Kasumi-1 (cell line): ENCODE measurements at places on chromosomes 4 and X.
A peak's percentile ranks its signal among the peaks of the same experiment; 100 is the strongest.

DNA sequence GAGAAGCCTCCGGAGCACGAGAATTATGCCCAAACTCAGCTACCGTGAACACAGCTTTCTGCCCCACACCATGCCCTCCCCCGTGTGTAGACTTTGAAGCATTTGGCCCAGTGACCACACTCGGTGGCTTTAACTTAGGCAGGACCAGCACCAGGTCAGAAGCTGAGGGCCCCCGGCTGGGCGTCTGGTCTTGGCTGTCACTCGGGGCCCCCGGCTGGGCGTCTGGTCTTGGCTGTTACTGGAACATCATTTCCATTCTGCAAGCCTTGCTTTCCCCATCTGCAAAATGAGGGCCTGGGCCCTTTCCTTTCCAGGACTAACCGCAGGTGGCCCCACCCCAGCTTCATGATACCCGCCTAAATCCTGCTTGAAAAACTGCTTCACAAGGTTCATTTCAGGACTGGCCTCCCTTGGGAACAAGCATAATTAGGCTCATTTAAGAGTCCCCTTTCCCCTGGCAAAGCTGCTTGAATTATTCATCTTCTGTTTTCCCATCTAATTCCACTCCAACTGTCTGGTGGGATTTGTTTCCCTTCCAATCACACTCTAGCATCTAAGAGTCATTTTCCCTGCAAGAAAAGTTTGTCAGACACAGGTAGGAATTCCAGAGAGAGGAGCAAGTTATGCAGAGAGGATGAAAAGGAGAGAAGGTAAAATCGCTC, 82.5 kb downstream of the WFS1 start:
- DNase-seq = no peak

DNA sequence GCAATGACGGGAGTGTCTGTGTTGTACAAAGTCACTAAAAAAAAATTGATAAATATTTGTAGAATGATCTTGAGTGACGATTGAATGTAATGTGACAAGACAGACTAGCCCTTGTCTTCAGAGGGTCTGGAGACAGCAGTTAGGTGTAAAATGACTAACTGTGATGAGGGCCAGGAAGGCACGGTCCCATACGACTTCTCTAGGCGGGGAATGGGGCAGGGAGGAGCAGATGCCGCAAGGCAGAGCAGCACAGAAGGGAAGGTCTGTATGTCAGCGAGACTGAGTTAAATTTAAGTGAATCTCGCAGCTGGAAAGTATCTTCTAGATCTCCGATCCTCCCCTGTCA, 405 bp downstream of the CENPE start:
- peak; percentile 44 for DNase-seq

DNA sequence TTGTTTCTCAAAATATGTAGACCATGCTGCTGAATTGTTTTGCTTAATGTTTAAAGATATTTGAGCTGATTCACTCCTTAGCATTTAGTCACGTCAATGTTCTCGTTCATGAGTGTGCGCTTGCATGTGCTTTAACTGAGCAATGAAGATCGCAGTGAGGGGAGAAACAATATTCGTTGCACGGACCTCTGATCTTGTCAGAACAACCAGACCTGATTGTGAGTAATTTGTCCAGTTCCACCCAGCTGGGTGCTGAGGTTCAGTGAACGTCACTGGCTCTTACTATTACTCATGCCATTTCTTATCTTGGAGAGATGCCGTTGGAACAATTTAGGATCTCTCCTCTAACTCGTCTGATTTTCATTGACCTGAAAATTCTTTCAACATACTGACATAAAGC, 15.0 kb upstream of the PRKX start:
- DNase-seq = no peak

DNA sequence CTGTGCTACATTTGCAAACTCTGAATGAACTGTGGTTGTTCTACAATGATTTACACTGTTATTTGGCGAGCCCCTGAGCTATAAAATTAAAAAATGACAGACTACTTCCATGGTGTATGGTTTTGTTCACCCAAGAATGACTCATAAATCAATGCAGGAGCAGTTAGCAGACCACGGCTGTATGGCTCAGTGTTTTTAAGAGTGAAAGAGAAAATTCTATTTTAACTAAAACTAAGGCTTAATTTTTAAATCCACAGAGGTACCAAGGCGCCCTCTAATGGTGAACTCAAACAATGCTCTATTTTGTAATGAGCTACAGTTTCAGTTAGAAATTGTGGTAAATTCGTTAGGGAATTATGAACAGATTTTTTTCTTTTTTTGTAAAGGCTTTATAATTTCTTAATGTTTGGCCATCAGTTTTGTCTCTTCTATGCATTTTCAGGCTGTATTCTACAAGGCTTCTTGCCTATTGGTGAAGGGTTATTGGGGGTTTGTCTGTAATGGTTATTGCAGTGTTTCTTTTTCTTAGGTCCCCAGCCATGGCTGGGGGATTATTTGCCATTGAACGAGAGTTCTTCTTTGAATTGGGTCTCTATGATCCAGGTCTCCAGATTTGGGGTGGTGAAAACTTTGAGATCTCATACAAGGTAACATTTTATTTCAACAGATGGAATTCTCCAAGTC, 32.5 kb downstream of the HMGB2 start:
- peak; percentile 66 for DNase-seq

GRCh38 chr4:137993232-137993631, 248.9 kb downstream of the SLC7A11 start:
- DNase-seq = no peak

DNA sequence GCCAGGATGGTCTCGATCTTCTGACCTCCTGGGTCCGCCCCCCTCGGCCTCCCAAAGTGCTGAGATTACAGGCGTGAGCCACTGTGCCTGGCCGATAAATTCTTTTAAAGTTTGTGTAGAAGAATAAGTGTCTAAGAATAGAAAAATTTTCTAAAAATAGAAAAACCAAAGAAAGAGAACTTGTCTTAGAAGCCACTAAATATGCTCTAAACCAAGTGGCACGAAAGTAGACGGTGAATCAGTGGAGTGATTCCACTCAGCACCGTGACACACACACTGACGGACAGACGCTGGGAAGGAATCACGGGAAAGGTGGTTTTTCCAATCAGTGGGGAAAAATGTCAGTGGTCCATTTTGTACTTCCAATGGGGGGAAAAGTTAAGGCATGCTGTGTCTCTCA, 72.7 kb upstream of the PSAPL1 start:
- no peak for DNase-seq

GRCh38 chrX:116449156-116449555, 12.8 kb downstream of the SLC6A14 start:
- no peak for DNase-seq

DNA sequence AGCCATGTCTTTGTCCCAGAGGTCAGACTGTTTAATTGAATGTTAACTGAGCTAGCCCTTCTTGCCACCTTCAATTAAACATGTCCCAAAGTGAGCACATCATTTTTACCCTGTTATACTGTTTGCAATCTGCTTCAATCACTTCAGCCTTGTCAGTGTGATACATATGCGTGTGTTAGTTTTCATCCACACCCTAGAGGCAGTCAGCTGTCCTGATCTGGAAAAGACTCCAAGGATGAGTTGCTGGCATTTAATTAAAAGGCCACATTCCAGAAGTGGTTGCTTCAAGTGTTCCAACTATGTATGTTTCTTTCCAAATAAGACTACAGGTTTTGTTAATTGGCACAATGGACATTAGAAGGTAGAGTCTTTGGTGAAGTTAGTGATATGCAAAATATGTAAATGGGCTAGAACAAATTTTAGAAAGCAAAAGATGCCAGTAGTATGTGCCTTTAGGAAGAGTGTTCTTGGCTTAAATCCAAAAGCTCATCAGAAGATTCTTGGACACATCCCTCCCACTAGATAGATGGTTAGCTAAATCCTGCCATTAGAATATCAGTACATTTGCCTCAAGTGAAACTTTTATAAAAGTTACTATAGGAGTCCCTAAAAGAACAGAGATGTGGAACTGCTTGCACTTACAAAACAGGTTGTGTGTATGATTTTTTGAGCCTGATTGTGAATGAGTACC, 79.5 kb upstream of the SLIT2 start:
- DNase-seq = no peak

DNA sequence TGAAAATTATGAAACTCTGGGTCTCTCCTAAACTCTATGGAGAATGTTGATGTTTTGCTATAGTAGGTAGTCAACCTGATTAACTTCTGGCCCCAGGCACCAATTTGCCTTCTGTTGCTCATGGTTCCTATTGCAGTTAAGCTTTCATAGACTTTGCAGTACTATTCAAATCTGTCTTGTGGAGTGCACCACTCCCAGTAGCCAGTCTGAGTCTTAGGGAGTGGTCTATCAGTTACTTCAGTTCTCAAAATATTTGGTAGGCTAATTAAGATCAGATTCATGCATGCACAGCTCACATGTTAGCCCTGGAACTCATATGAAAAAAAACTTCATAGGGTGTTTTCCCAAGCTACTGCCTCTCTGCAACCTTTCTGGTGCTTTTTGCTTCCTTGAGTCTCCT, 53.3 kb downstream of the BMP15 start:
- no peak for DNase-seq

- no peak for DNase-seq
Measured at GRCh38 chr4:168264903-168265302, 53.6 kb downstream of the DDX60 start.

DNA sequence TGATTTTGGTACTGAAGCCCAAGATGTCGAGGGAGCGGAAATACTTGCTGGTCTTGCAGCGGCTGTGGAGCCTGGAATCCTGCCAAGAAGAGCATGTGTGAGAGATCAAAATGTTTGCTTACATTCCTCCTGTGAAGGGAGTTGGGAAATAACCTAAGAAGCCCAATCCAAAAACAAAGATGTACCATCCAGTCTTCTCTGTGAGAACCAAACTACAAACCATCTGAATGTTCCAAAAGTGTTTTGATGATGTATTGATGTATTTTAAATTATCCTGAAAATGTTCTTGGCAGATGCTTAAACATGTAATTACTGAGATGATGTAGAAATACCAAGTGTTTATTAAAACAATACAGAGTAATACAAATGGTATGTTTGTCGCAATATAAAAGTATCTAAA, 10.1 kb upstream of the ADH1A start:
- no peak for DNase-seq

GRCh38 chr4:152943672-152944071, 7.5 kb downstream of the FHDC1 start:
- DNase-seq = no peak

- DNase-seq = no peak
Measured at GRCh38 chrX:128664211-128664610, 612.0 kb upstream of the ACTRT1 start.

- DNase-seq = no peak
Measured at GRCh38 chr4:169253113-169253671, 17.6 kb downstream of the SH3RF1 start.

DNA sequence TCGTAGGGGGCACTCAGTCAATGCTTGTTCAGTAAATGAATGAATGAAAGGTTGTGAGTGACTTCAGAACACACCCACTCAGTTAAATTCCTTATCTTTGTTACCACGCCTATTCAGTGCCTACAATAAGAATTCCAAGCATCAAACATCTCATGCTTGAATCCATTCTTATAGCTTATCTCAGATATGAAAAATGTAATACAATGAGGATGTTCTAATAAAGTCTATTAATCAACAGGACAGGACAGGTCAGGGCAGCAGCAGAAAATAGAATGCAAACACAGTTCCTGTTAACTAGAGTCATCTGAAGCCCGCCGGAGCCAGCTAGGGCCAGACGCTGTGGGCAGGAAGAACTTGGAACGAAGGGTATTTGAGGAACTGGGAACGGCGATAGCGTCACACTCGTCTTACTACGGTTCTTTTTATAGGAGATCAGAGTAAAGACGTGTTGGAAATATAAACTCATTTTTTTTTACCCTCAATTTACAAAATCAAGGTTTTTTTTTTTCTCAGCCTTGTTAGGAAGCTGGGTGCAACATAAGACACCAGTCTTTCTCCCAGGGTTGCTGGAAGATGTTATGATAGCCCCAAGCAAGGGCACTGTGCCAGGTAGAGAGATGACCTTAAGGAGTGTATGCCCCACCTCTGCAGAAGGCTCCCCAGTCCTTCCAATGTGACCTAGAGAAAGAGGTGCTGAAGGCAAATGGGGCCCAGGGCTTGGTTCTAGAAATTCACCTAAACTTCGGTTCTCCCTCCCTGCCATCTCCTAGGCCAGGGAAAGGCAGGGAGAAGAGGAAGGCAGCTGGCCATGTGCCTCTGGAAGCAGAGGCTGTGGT, 48.3 kb downstream of the SEL1L3 start:
- no peak for DNase-seq
